Karpas-422 (cell line): ENCODE measurements at places on chromosomes 1 and 21.

DNA sequence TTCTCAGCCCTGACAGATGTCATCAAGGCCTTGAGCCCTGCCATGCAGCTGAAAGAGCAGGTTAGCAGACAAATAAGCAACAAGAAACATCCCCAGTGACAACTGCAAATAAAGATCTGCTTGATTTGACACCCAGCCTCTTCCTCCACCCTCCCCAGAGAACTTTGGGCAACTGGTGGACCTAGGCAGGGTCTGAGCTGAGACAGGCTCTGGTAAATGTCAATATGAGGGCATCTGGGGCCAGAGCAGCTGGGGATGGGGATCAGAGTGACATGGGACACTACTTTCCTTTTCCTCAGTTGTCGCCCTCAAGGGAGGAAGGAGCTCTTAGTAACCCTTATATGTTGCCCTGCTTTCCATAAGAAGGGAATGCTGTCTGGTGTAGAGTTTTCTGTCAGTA lies 544.1 kb downstream of the NEGR1 start:
- no peak for DNase-seq

DNA sequence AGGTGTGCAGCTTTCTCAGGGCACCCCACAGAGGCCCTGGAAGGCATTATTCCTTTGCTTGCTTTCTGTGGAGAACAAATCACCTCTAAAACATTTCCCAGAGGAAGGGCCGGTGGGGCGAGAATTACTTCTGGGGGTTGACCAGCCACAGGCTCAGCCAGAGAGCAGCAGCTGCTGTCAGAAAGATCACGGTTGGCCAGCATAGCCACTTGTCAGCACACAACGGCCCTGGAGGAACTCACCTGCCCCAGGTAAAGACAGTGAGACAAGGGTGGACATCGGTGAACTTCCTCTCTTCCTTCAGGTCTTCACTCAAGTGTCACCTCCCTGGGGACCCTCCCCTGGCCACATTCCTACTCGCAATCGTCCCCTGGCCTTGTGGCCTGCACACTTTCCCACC lies 69.5 kb upstream of the CLDN14 start:
- DNase-seq: no peak

DNA sequence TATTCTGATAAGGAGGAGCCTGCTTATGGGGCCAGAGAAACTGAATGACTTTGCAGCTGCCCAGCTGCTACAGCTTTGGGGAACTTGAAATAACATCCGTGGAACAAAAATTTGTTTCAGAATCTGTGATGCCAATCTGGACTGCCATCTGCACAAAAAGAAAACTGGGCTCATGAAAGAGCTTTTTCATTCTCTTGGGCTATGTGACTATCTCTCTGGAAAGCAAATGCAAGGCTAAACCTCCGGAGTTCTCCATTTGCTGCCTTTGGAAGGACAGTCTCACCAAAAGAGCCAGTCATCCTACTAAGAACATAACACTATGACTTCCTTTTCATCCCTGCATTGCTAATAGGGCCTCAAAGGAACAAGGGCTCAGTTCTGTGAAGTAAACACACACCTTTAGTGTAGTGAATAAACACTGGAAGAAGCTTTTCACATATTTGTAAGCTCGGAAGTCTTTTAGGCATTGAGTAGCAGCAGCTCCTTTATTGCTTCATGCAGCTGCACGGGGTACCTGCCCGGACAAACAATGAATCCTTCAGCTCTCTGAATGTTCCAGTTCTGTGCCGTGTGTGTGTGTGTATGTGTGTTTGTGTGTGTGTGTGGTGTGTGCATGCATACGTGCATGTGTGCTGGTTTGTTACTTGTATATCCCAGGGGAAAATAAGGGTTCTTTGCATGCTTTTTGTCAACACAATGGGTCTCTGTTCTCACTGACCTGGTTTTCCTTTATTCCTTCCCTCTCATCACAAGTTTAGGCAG lies 255.5 kb upstream of the SGIP1 start:
- peak; percentile 80 for DNase-seq

DNA sequence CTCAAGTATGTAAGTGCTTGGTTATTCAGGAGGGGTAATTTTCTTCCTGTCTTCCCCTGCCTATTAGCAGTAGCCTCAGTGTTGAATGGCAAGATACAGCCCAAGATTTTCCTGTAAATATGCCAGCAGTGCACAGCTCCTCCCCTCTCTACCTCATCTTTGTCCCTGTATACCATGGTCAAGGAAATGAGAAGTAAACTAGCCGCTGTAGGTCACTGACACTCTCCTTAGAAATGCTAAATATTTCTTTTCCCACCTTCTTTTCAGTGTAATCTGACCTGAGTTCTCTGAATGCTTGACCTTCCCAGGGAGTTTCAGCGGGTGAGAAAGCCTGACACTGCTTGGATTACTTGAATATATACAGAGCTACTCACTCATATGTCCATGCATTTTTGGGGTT lies 84.1 kb upstream of the ZNF326 start:
- DNase-seq: no peak

- no peak for DNase-seq
These were observed 2.5 kb upstream of the RCSD1 start for GRCh38 chr1:167627615-167627864.

- no peak for DNase-seq
These were observed 122.3 kb downstream of the ESRRG start for GRCh38 chr1:216600730-216601609.

DNA sequence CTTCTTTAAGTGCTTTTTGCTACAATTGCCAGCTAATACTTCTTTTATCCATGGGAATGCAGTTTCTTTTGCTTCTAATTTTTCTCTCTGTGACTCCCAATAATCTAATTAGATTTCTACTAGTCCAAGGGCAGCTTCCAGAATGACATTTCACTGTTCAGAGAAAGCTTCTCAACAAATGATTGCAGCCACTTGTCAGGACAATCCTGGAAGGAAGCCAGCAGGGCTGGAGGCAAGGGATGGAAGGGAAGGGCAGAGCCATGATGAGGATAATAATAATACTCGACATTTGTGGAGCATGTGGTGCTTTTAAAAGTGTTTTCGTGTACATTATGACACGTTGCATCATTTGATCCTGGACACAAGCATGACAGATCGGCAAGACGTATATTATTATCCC lies 19.4 kb downstream of the F11R start:
- DNase-seq: no peak

- no peak for DNase-seq
These were observed 2021.9 kb downstream of the MRPL39 start for GRCh38 chr21:23585419-23585818.

GRCh38 chr1:6464915-6465314 lies 1.1 kb downstream of the TNFRSF25 start:
- DNase-seq: no peak

DNA sequence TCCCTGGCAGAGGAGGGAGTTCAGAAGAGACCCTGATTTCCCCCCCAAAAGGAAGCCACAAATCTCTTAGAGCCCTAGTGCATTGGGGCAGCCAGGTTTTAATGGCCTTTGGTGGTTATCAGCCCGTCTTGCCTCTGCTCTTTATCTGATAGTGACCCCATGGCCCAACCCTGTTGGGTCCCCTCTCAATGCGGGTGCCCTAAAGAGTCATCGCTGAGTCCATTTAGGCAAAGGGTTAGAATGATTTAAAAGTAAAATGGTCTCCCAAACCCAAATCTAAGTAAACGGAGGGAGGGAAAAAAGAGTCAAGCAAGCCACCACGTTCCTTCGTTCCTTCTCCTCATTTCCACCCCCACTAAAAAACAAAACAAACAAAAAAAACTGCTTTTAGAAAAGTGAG lies 164.0 kb downstream of the RUNX1 start:
- DNase-seq: no peak

DNA sequence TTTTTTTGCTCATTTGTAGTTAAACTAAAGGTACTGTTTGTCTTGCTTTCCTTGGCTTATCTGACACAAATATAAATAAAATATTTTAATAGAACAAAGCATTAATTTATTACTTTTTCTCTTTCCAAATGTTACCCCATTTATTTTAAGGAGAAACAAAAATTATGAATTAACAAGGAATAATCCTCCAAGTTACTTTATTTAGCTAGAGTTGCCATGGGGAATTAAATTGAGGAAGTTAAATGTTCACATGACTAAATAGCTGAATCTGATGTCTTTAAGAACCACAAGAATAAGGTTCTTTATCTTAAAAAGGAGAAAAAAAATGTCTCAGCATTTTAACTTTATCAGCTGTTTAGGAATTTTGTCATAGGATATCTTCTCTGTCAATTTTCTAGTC lies 12.3 kb downstream of the ATG4C start:
- peak; percentile 50 for DNase-seq

- peak; percentile 80 for DNase-seq
These were observed 120.0 kb downstream of the SETD4 start for GRCh38 chr21:35940074-35940927.

DNA sequence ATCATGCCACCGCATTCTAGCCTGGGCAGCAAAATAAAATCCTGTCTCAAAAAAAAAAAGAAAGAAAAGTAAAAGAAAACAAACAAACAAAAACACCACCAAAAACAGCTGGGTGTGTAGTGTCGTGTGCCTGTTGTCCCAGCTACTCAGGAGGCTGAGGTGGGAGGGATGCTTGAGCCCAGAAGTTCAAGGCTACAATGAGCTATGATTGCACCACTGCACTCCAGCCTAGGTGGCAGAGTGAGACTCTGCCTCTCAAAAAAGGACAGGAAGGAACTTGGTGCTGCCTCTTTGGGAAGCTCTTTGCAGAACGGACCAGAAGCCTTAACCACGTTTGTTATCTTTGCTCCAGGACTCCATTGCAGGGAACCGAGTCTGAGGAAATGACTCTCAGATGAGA lies 11.0 kb downstream of the KIF17 start:
- no peak for DNase-seq

GRCh38 chr21:46187261-46187660 lies 3.0 kb upstream of the SPATC1L start:
- DNase-seq: no peak

- DNase-seq: peak; percentile 32
These were observed 89.2 kb downstream of the GPR88 start for GRCh38 chr1:100627054-100627716.

DNA sequence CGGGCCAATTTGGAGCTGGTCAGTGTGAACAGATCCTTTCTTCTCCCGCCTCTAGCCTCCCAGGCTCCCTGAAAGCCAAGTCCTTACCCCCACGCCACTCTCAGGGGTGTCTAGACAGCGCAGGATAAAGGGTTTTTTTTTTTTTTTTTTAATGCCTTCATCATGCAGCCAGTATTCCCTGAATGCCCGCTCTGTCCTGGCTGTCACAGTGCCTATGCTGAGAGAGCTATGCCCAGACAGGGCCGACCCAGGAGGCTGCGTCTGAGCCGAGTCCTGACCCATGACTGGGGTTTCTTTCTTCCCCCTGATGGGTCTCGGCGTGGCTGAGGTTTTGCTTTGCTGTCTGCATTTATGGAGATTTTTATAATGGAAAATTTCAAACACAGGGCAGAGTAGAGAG lies 18.3 kb downstream of the SPSB1 start:
- no peak for DNase-seq

- peak; percentile 81 for DNase-seq
These were observed 833 bp upstream of the DIP2A start for GRCh38 chr21:46457801-46458314.

DNA sequence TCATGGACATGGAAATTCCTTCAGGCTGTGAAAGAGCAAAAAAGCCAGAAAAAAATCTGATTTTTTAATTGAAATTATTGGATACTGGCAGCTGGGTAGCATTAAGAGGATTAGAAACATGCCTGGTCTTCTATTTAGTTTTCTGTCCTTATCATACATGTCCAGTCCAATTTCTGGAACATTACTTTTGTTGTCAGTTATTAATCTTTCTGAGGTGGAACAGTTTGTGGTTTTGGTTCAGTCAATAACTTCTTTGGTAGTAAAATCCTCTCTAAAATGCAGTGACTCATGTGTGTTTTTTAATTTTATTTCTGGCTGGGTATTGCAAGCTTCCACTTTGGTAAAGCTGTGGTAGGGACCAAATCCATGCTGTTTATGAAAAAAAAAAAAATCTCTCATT lies 687.0 kb upstream of the ADGRL2 start:
- DNase-seq: no peak

GRCh38 chr1:44543786-44544185 lies 130.5 kb downstream of the TMEM53 start:
- DNase-seq: no peak

- peak; percentile 71 for DNase-seq
These were observed 736 bp downstream of the KCNC4 start for GRCh38 chr1:110210604-110211495.

- no peak for DNase-seq
These were observed 204.3 kb downstream of the FGGY start for GRCh38 chr1:59500950-59501742.

- no peak for DNase-seq
These were observed 90.8 kb downstream of the PPP1R12B start for GRCh38 chr1:202439308-202439707.

DNA sequence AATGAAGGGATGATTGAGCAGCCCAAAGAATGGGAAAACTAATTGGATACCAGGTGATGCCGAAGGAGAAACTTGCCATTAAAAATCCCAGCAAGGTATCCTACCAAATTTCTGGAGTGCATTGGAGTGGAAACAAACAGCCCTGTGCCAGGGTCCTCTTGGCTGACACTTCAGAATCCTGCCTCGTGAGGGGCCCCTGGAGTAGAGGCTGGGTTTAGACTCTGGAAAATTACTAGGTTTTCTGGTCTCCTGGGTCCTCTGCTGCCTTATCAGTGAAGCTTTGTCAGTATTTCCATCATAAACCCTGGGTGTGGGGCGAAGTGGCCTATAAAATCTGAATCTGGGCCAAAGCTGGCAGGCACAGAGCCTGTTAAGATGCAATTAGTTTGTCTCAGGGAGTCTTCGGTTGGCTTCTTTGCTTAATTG lies 289.2 kb upstream of the USP24 start:
- no peak for DNase-seq

DNA sequence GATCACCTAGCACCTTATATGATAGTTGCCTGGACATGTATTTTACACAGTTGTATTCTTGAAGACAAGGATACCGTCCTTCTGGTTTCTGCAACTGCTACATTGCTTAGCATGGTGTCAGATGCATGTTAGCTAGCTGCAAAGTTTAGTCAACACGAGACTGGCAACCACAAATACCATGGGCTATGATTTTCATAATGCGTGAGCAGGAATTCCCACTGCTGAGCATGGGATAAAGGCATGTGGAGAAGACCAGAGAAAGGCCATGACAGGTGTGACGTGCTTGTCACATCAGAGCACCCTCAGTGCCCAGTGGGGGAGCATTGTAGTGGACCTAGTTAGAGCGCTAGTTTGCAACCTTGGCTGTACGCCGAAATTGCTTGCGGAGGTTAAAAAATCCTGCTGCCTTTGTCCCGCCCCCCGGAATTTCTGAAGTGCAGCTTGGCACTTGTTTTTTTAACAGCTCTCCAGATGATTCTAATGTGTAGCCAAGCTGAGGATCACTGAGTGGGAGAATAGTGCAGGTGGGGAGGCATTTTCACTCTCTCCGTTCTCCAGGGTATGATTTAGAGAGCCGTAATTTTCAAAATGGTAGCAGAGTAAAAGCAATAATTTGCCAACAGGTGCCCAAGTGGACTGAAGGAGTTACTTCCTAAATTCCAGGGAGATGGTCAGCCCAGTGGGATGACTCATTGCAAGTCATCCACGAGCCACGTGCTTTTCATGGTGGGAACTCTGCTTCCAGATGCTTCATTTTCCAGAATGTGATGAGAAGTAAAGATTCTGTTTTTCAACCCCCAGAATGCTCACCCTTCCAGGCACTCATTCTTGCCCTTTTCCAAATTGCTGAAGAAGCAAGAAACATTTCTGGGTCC lies 81.0 kb downstream of the CNIH3 start:
- no peak for DNase-seq
